Iris pigment epithelial cell (primary cell): ENCODE measurements at places on chromosomes 11 and 22.

- no peak for DNase-seq
Observed at GRCh38 chr11:66875378-66875777, 18.5 kb downstream of the LRFN4 start.

- no peak for DNase-seq
Observed at GRCh38 chr11:114259124-114259526, 37.1 kb upstream of the NNMT start.

DNA sequence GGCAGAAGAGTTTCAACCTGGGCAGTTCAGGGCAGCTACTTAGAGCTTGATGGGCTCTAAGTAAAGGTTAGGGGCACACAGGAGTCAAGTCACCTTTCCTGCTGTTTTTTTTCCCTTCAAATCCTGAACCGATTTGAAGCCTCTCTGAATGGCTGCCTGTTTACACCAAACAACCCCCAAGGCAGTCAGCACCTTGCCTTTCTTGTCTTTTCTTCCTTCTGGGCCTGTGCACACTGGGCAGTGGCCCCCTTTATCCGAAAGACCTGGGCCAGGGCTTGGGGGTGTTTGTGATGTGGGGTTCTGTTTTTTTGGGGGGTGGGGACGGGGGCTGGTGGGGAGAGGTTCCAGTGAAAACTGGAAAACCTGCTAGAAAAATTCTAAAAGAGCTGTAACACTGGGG lies 4.3 kb downstream of the RSPH14 start:
- no peak for DNase-seq

DNA sequence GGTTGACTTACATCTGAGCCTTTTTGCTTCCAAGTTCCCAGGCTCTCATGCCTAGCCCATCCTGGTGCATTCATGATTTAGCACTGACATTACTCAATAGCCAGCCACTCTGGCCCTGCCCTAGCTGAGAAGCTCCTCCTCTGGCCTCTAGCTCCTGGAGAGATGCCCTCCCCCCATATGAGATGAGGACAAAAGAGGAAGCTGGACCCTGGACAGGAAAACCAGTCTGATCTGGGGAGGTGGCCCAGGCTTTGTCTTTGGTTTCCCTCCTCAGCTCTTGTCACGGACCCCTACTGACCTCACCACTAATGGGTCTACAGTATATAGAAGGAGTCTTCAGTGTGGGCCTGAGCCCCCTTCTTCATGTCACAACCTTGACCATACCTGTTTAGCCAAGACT lies 3.0 kb downstream of the RHOG start:
- DNase-seq, result peak; percentile 36

DNA sequence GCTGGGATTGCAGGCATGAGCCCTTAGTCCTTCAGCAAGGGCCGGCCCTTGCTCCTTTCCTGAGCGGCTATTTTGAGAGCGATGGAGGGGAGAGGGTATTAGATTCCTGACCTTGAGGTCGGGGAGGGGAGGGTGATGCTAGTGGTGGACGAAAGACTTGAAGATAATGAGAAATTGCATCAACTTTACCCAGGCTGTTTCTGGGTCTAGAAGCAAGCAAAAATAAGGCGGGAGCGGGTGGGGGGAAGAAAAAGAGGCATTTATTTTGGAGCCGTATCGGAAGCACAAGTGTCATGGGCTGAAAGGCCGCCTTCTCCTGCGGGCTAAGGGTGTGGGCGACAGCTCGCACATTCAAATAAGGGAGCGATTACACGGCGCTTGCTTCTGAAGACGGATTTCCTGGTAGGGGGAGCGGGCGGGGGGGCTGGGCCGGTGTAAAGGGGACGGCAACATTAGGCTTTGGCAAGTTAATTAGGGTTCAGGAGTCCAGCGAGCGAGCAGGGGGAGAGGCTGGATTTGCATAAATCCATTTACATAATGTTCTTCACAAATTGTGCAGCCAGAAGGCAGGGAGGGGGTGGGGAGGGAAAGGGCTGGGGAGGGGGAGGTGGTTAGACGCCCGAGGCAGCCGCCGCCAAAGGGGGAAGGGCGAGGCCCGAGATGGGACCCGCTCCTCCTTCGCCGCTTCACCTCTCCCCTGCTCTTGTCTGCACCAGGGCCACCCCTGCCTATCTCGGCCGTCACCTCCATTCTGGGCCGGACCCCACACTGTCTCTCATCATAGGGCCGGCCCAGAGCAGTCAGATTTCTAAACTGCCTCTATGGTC lies 245.9 kb downstream of the MIAT start:
- no peak for DNase-seq

DNA sequence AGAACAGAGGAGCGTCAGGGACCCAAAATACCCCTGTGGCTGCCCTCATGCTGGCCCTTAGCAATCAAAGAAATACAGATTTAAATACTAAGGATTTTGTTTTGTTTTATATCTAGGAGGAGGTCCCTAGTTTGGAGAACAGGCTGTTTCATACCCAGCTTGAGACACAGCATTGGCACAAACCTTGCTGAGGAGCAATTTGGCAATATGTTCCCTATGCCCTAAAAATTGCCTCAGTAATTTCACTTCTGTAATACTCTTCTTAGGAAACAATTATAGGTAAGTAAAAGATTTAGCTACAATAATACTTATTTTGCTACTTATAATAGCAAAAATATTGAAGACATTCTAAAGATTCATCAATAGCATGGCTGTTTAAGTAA lies 37.0 kb downstream of the TSKU start:
- no peak for DNase-seq

- peak; percentile 81 for DNase-seq
Observed at GRCh38 chr11:120326845-120327281, 1.8 kb downstream of the TLCD5 start.

DNA sequence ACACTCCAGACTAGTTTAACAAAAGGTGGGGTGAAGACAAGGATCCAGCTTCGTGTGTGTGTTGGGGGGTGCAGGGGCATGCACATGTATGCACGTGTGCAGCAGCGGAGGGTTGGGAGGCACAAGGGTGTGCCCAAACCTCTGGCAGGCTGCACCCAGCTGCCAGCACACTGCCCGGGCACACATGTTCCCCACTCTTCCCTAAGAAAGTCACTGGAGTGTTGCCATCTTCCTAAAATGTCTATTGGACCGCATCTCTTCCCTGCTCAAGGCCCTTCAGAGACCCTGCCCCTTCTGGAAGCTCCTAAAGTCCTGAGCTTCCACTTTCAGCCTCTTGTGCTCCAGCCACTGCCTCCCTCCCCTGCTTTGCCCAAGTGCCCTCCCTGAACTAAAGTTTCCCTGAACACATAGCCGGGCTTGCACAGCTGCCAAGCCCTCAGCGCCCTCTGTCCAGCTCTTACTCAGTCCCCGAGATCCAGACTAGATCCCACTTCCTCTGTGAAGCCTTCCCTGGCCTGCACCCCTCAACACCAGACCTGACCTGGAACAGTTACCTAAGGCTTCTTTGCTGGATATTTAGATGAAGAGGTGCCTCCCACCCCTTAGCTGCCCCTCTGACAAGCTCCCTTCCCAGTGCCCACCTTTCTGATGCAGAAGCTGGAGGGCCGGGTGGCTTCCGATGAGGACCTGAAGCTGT lies 6.0 kb downstream of the CFL1 start:
- DNase-seq, result no peak

DNA sequence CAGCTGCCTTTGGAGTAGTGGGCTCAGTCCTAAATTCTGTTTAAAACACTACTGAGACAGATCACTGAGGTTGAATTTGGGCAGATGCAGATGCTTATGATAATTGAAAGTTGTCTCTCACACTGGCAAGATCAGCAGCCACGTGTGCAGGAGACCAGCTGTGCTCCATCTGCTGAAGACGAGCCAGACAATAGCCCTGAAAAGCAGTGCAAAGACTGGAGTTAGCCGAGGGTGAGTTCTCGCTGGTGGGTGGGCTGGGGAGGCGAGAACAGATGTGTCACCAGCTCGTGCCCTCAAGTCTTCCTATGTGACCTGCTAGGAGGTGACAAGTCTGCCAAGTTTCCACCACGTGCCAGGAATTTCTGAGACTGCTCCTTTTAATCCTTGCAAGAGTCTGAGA lies 661.3 kb upstream of the B3GAT1 start:
- no peak for DNase-seq

GRCh38 chr11:91913407-91913806 lies 311.2 kb upstream of the FAT3 start:
- DNase-seq, result no peak

DNA sequence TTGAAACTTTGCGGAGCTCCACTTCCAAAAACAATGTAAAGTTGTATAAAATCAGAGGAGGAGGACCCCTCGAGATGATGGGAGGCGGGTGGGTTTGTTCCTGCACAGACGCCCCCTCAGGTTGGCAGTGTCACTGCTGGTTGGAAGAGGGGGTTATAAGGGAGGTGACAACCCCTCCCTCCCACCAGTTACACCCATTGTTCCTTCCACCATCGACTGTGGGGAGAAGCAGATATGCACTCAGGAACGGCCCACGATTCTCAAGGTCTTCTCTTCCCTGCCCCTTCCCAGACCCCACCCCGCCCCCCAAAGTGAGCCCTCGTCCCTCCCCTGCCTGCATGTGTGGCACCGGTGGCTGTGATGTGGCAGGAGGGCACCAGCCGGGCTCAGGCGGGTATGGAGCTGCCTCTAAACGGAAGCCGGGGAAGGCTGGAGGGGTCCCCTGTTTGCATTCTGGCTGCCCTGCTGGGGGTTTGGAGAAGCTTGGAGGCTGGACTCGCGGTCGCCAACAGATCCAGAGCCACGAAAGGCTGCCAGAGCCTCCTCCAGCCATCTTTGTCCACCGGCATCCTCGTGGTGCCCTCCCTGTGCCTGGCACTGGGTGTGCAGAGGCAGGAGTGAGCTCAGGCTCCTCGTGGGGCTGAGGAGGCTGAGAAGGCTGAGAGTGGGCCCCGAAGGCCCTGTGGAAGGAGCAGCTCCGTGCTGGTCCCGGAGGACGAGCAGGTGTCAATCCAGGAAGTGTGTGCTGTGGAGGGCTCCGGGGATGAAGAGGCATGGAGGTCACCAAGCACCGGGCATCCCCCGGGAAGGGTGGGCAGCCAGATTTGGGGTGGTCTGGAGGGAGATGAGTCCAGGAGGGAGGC lies 778 bp downstream of the KDELR3 start:
- no peak for DNase-seq

DNA sequence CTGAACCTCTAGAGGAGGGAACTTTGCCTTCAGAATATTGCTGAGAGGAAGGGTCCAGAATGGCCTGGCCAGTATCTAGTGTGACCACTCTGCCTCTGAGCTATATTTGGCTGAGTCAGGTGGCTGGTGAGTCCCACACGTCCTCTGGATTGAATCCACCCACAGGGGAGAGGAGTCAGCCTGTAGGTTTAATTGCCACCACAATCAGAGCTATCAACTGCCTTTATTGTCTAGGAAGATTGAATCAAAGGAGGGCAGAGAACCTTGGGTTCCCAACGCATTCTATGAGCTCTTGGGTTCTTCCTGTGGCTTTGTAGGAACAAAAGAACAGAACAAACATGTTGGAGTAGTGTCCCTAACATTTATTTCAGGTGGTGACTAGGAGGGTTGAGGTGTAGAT lies 67.7 kb downstream of the ST3GAL4 start:
- no peak for DNase-seq

GRCh38 chr11:36564376-36565030 lies 3.3 kb upstream of the RAG1 start:
- peak; percentile 65 for DNase-seq

- DNase-seq, result peak; percentile 32
Observed at GRCh38 chr11:47185305-47186075, 744 bp downstream of the PACSIN3 start.

GRCh38 chr11:110000850-110001249 lies 92.3 kb upstream of the ZC3H12C start:
- no peak for DNase-seq

DNA sequence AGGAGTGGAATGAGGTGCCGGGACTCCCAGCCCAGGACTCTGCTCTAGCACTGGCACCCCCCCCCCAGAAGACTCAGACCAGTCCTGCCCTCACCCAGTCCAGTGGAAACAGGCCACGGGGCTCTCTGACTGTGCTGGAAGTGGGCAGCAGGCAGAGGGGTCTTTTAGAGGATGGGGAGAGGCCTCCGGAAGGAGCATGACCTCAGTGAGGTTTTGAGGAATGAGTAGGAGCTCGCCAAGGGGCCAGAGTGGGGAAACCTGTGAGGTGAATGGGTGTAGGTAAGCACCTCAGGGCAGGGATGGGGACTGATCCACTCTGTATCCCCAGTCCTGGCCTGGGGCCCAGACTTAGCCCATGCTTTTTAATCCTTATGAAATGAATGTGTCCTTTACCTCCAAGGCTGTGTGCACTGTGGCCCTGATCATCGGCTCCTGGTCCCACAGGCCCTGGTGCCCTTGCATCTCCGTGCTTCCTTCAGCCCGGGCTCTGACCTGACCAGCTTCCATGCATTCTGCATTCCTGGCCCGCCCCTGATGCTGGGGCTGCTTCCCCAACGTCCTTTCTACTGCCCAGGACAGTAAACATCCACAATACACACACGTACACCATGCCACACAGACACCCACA lies 24.4 kb upstream of the RFPL3 start:
- no peak for DNase-seq

DNA sequence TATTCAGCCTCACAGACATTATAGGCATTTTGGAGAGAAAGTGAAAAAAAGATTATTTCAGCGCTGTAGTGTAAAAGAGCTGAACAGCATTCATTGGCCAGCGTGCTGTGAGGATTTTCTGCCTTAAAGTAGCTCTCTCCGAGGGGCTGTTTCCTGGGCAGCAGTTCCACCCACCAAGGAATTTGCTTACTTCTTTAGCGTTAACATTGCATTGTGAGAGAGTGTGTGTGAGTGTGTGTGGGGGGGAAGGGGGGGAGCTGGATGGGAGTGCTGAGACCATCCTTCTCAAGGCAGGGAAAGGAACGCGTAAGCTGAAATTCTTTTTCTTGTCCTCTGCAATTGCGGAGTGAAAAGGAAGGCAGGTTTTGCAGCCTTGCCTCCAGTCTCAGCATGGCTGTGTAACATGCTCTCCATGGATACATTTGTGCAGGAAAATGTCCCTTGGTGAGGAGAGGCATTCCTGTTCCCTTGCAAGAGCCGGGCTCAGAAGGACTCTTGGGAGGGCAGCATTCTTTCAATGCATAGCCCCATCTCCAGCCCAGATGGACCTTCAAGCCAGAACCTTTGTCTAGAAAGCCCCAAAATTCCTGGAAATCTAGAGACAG lies 159.9 kb upstream of the NAV2 start:
- DNase-seq, result no peak

GRCh38 chr11:42012271-42012670 lies 552.8 kb upstream of the LRRC4C start:
- DNase-seq, result no peak

GRCh38 chr22:18110954-18111758 lies 547 bp downstream of the TUBA8 start:
- DNase-seq, result no peak

DNA sequence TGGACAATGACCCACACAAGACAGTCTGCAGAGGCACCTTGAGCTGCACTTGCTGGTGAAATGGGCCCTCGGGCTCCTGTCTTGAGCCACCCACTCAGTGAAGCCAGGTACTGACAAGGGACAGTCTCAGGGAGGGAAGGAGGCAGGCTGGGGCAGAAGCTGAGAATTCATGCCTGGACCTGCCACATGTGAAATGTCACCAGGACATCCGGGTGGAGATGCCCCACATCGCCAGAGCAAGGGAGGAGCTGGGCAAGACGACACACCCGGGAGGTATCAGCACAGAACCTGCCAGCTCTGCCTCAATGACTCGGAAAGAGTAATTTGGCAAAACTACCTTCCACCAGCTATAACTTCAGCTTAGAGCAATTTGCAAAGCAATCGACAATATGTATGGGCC lies 23.5 kb downstream of the CPT1A start:
- DNase-seq, result no peak

- DNase-seq, result peak; percentile 71
Observed at GRCh38 chr11:107844041-107844440, 14.5 kb downstream of the SLC35F2 start.
